ENCODE measurements at places on chromosomes 7 and 10.

- no peaks in the 10 kb centered on the region for H3K36me3 ChIP-seq
- peaks cover 7% of the 10 kb centered on the region for H3K4me1 ChIP-seq
- peaks cover 26% of the 10 kb centered on the region for H3K27me3 ChIP-seq
- no peak overlapping the region for H3K4me3 ChIP-seq
- no peak overlapping the region for H3K27ac ChIP-seq
Measured at GRCh38 chr10:79407811-79408795, 37.3 kb downstream of the ZCCHC24 start.

DNA sequence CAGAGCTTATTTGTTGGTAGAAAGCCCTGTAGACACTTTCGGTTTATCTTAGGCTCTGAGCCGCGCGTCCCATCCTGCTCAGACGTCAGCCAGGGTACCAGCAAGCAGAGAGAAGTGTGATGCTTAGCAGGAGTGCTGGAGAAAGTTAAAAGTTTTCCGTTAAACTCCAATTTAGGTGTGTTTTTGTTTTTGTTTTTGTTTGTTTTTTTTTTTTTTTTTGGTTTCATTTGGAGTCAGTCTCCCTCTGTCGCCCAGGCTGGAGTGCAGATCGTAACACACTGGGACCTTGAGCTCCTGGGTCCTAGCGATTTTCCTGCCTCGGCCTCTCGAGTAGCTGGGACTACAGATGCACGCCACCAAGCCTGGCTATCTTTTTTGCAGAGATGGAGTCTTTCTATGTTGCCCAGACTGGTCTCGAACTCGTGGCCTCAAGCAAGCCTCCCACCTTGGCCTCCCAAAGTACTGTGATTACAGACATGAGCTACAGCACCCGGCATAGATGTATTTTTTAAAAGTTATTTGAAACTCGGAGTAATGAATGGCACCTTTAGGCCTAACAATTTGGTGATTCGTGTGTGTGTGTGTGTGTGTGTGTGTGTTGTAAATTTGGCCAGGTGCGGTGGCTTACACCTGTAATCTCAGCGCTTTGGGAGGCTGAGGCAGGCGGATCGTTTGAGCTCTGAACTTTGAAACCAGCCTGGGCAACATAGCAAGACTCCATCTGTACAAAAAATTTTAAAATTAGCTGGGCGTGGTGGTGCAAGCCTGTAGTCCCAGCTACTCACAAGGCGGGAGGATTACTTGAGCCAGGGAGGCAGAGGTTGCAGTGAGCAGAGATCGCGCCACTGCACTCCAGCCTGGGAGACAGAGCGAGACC is 1.3 kb upstream of the HIP1 start:
- peaks cover 24% of the 10 kb centered on the region for H3K4me1 ChIP-seq
- H3K27ac ChIP-seq = peak overlapping the region; percentile 97
- H3K4me3 ChIP-seq = peak overlapping the region; percentile 94
- no peaks in the 10 kb centered on the region for H3K27me3 ChIP-seq
- peak; percentile 3 for DNase-seq

DNA sequence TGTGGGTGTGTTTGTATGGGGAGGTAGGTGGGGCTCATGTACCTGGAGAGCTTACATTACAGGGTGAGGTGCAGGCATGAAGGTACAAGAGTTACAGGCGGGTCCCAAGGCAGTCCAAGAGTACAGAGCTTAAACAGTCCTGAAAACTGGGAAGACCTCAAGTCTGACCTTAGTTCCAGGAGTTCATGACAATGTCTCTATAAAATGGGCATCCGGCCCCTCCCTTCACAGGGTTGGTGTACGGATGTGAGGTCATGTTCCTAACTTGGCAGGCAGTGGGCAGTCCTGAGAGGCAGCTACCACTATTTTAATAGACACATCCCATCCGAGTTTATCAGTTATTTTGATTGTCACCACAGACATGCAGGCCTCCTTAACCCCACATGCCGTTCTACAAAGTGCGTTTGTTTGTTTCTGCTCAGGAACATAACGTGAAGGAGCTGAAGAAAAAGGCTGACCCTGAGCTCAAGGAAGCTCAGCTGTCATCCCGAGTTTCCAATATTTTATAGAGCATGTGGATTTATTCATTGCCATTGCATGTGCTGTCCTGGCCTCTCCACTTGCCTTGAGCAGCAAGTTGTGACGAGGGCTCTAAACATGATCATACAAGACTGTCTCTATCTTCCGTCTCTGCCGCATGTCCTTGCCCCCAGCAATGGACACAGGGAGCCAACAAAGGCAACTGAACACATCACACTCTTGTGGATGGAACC is 647.5 kb upstream of the IGFBP3 start:
- DNase-seq = no peak
- no peak overlapping the region for H3K27ac ChIP-seq
- no peak overlapping the region for H3K4me3 ChIP-seq
- H3K36me3 ChIP-seq = no peaks in the 10 kb centered on the region
- no peaks in the 10 kb centered on the region for H3K4me1 ChIP-seq
- H3K27me3 ChIP-seq = peaks cover 4% of the 10 kb centered on the region

DNA sequence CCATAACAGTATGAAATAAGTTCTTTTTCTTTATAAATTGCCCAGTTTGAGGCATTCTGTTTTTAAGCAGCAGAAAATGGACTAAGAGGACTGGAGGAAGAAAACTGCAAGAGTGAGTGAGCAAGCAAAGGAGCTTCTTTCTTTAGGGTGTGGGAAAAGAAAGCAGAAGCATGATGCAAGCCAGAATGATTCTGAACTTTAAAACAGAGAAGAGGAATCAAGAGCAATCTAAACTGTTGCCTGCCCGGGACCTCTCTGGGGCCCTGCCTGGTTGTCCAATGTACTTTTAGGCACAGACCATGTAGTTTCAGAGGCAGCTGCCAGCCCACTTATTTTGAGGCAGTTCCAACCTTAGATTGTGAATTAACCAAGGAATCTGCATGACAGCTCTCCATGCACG is 186.3 kb downstream of the PLPP4 start:
- no peak overlapping the region for H3K27ac ChIP-seq
- no peak for DNase-seq
- no peak overlapping the region for H3K4me3 ChIP-seq
- no peaks in the 10 kb centered on the region for H3K27me3 ChIP-seq

DNA sequence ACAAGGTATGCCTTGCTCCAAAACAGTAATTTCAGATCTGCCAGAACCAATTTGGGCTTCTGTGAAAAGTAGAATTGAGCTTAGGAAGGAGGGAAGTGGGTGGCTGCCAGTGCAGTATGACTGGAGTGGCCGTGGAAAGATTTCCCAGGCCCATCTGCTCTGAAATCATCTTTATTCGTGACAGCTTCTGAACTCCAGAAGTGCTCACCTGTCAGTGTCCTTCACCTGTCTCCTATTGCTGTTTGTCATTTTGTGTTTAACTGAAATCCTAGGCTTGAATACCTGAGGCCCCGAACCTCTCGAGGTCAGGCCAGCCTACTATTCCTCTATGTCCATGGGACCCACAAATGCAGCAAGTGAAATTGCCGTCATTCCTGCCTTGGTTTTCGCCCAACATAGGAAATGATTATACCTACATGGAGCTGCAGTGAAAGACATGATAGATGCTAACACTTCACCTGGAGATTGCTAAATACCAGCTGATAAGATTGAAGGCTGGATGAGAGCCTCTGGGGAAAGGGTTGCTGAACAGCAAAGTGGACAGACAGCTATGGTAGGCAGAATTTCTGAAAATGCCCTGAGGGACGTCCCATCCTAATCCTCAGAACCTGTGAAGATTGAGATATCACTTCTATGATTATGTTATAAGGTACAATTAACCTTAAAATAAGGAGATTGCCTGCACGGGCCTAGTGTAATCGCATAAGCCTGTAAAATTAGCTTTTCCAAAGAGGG is 82.1 kb downstream of the C1GALT1 start:
- no peak overlapping the region for H3K27ac ChIP-seq
- DNase-seq = no peak
- H3K4me1 ChIP-seq = peaks cover 2% of the 10 kb centered on the region
- peaks cover 2% of the 10 kb centered on the region for H3K36me3 ChIP-seq
- H3K4me3 ChIP-seq = no peak overlapping the region

GRCh38 chr10:125868372-125868975 is 12.6 kb downstream of the DHX32 start:
- H3K27me3 ChIP-seq = no peaks in the 10 kb centered on the region
- no peak for DNase-seq
- no peak overlapping the region for H3K4me3 ChIP-seq
- peaks cover 17% of the 10 kb centered on the region for H3K36me3 ChIP-seq
- H3K27ac ChIP-seq = no peak overlapping the region

GRCh38 chr7:140225562-140226249 is 48.9 kb upstream of the KDM7A start:
- H3K4me3 ChIP-seq = no peak overlapping the region
- H3K27me3 ChIP-seq = no peaks in the 10 kb centered on the region
- H3K36me3 ChIP-seq = no peaks in the 10 kb centered on the region
- peaks cover 33% of the 10 kb centered on the region for H3K4me1 ChIP-seq

DNA sequence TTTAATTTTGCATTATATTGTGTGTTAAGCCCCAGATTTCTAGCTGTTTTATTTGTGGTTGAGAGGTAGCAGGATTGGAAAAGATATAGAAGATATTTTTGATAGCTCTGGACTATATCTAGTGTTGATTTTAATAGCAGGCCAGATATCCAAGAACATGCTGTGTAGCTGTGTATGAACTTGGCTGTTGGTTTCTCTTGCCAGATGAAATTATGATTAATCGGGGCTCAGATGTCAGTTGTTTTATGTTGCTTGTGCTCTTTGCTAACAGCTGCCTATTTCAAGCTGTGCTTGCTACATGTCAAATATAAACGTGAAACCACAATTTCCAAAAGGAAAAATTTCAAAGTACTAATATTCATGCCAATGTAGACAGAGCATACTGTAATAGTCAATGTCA is 141.1 kb downstream of the GRM3 start:
- no peak overlapping the region for H3K4me3 ChIP-seq
- DNase-seq = no peak
- no peak overlapping the region for H3K27ac ChIP-seq
- no peaks in the 10 kb centered on the region for H3K4me1 ChIP-seq
- H3K27me3 ChIP-seq = no peaks in the 10 kb centered on the region

Measured in stimulated activated naive B cell treated with anti-CD40 and anti-IgM and Interleukin-4, amounts not matched to agents 10 μg/mL and 1 μg/mL and 100 μg/mL, for 72 hours (primary cell).